Cortex of kidney (tissue), 1 donor: ENCODE measurements at places on chromosomes 3 and 15.

GRCh38 chr3:94114666-94115065, 51.8 kb downstream of the NSUN3 start:
- DNase-seq: no peak

- DNase-seq: no peak
Observed at GRCh38 chr15:62928242-62928999, 114.1 kb upstream of the TPM1 start.

DNA sequence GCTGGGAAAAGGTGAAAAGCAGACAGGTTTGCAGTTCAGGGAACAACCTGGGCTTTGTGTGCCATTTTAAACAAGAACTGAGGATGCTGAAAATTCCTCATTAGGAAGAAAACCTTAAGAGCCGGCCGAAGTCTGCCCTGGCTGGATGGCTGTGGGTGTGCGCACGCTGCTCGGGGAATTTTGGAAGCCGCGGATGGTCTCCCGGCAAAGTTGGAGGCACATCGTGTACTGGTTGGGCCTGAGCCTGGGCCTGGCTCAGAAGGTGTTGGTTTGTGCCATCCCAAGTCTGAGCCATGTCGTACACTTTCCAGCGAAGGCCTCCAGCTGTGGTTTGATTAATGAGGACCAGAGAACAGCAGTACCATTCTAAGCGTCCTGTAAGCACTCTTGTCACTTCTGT, 188.2 kb downstream of the ATP10A start:
- no peak for DNase-seq

- no peak for DNase-seq
Observed at GRCh38 chr3:186821429-186822387, 15.4 kb upstream of the RFC4 start.

- no peak for DNase-seq
Observed at GRCh38 chr3:12993517-12994356, 79.5 kb downstream of the IQSEC1 start.

- DNase-seq: no peak
Observed at GRCh38 chr3:71304684-71305083, 278.8 kb downstream of the FOXP1 start.

DNA sequence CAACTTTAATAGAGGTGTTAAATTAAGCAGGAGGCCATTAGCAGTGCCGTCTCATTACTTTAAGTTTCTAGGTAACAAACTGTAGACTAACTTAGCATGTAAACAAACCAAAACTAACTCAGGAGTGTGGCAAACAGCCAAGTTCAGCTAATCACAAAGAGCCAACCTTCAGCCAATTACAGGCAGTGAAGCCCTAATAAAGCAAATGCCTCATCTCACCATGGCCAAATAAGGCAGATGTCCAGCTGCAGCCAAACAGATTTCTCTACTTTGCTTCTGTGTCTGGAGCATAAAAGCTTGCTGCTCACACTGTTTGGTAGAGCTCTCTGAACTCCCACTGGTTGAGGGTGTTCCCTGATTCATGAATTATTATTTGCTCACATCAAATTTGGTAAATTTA, 835.4 kb upstream of the GBE1 start:
- DNase-seq: no peak

- no peak for DNase-seq
Observed at GRCh38 chr3:112582244-112582874, 20.5 kb downstream of the SLC35A5 start.

DNA sequence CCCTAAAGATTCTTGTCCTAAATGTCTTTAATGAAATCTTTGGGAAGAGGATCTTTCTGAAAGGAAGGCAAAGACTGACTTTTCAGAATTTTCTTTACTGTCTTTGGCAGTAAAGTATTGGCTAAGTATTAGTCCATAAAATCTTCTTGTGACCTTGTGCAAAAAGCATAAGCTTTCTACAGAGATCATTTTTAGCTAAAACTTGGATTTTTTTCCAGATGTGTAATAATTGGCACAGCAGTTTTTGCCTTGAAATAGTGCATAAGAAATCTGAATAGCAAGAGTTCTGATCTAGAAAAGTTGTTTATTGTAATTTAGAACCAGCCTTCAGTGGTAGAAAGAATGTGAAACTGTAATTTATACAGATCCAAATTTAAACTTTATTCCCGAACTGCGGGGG, 122.8 kb upstream of the CGNL1 start:
- no peak for DNase-seq

- no peak for DNase-seq
Observed at GRCh38 chr3:45644791-45645201, 44.4 kb upstream of the SACM1L start.

DNA sequence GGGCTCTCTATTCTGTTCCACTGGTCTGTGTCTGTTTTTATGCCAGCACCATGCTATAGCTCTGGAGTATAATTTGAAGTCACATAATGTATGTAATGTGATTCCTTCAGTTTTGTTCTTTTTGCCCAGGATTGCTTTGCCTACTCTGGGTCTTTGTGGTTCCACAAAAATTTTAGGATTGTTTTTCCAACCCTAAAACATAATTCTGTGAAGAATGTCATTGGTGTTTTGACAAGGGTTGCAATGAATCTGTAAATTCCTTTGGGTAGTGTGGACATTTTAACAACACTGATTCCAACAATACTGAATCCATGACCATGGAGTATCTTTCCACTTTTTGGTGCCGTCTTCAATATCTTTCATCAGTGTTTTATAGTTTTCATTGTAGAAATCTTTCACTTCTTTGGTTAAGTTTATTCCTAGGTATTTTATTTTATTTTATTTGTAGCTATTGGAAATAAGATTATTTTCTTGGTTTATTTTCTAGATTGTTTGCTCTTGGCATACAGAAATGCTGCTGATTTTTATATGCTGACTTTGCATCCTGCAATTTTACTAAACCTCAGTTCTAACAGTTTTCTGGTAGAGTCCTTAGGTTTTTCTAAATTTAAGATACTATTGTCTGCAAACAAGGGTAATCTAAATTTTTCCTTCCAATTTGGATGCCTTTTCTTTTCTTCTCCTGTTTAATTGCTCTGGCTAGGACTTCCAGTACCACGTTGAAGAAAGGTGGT, 29.7 kb downstream of the TJP1 start:
- no peak for DNase-seq

DNA sequence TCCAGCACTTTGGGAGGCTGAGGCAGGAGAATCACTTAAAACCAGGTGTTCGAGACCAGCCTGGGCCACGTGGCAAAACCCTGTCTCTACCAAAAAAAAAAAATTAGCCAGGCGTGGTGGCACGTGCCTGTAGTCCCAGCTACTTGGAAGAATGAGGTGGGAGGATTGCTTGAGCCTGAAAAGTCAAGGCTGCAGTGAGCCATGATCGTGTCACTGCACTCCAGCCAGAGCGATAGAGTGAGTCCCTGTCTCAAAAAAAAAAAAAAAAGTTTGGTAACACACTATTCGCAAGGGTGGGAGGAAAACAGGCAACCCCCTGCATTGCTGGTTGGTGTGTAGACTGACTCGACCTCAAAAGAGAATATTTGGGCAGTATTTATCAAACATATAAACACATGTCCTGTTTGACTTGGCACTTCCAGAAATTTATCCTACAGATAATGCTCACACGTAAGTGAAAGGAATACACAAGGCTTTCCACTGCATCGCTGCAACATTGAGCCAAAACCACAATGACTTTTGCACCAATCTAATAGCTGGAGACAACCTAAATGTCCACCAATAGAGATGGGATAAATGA, 3.1 kb upstream of the ANPEP start:
- no peak for DNase-seq

DNA sequence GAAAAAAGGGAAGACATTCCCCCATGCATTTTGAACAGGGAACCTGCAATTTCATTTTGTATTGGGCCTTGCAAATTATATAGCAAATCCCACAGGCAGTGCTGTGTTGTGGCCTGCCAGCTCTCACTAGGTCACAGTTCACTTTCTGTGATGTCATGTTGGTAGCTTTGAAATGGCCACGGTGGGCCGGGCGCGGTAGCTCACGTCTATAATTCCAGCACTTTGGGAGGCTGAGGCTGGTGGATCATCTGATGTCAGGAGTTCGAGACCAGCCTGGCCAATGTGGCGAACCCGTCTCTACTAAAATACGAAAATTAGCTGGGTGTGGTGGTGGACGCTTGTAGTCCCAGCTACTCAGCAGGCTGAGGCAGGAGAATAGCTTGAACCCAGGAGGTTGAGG, 27.0 kb upstream of the C15orf39 start:
- no peak for DNase-seq

DNA sequence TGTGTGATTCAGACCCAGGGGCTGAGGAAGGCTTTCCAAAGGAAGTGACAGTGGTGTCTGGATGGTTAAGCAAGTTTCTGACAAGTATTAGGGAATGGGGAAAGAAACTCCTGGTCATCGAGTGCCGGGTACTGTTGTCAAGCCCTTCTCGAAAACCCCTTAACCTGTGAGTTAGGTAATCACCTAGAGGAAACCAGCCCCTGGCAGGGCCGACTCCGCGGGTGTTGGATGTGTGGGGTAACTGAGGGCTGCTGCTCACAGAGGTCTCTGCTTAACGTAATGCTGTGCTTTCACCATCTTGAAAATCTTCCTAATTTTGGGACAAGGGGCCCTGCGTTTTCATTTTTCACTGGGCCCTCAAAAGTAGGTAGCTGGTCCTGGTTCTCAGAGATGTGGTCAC, 67.0 kb downstream of the SMAD6 start:
- no peak for DNase-seq

DNA sequence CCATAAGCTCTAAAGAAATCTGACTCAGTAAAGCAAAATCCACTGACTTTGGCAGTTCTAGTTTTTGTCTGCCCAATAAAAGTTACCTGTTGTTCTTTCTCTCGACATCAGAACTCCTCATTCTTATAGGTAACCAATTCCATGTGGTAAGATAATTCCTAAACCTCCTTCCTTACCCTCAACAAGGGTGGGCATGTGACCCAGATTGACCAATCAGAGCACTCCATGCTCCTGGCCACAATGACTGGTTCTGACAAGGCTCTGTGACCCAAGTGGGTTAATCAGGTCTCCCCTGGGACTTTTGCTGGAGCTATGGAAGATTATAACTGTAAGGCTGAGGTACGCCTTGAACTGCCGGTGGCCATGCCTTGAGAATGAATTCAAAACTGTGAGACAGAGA, 31.7 kb downstream of the LINS1 start:
- no peak for DNase-seq

GRCh38 chr3:152146461-152146860, 122.3 kb upstream of the MBNL1 start:
- DNase-seq: no peak

- no peak for DNase-seq
Observed at GRCh38 chr3:172094621-172095557, 55.5 kb downstream of the FNDC3B start.

- no peak for DNase-seq
Observed at GRCh38 chr15:27250223-27250622, 279.2 kb downstream of the GABRG3 start.

- no peak for DNase-seq
Observed at GRCh38 chr15:78167227-78167888, 18.2 kb downstream of the IDH3A start.

GRCh38 chr15:61327019-61327631, 98.0 kb upstream of the RORA start:
- no peak for DNase-seq

DNA sequence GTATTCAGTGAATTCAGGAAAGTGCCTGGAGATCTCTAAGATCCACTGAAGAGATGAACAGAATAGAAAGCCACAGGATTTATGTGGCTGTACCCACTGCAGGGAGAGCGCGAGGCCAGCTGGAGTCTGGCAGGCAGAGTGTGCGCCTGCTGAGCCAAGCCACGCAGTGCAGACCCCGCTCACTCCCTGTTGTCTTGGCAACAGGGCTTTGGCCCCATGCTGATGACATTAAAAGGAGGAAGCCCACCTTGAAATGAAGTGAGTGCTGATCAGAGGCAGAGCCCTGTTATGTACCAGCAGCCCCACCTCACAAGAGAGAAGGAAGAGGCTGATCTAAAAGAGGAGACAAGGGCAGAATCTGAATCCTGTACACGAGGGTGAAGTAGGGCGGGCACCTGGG, 36.7 kb downstream of the PXYLP1 start:
- DNase-seq: no peak
